ENCODE measurements at places on chromosomes 2 and 18.

DNA sequence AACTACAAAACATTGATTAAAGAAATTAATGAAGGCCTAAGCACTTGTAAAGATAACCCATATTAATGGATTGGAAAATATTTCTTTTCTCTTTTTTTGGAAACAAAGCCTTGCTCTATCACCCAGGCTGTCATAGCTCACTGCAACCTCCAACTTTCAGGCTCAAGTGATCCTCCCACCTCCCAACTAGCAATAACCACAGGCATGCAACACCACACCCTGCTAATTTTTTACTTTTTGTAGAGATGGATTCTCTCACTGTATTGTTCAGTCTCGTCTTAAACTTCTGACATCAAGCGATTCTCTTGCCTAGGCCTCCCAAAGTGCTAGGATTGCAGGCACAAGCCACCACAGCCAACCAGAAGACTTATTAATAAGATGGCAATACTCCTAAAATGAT, 73.4 kb upstream of the NDUFV2 start:
- DNase-seq = no peak

DNA sequence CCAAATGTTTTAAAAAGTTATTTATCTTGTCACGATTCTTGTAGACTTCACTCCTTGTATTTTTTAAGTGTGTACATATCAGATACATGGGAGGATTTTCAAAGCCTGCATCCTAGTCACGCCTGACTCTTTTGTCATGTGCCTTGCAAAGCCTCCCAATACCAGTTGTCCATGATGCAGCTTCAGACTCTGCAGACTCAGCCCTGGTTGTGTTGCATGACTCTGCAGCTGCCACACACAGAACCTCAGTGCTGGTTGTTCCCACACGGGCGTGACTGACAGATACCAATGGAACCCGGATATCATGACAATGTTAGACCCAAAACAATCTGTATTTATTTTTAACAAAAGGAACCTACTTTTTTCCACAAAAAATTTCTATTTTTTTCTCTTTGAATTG, 38.2 kb downstream of the TPO start:
- no peak for DNase-seq

- DNase-seq = no peak
These were observed 291.1 kb downstream of the ARHGAP15 start for GRCh38 chr2:143420313-143420712.

DNA sequence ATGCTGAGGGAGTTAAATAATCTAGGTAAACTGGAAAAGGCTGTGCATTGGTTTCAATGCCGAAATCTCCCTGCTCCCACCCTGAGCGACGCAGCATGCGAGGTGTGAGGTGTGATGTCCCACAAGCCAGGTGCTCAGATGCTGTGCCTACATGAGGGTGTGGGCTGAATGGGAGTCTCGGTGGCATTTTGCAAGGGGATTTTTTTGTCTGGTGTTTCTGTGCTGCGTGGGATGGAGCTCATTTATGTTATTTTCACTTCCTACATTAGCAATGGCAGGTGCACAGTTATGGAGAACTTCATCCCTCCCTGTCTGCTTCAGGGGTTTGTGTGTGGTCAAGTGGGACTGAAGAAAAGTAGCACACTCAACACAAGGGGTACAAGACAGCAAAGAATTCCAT, 110.2 kb upstream of the CCDC68 start:
- peak; percentile 39 for DNase-seq

GRCh38 chr18:24272229-24272525, 125.4 kb downstream of the OSBPL1A start:
- no peak for DNase-seq

DNA sequence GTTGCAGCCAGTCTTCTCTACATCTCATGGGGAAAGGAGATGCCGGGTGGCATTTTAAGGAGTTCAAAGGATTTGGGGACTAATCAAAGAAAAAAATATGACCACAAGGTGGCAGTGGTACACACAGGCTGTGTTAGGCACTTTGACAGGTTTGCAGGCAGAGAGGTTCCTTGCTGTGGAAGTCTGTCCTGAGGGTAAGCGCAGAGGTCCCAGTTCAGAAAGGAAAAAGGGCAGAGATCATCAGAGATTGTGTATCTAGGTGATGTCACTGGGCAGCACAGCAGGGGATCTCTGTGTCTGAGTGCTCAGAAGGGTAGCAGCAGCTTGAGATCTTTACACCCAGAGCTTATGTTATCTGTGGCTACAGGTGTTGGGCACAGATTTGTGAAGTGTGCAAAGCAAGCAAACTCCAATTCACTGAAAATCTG, 231.4 kb downstream of the LRRTM1 start:
- peak; percentile 5 for DNase-seq

- DNase-seq = no peak
These were observed 75.6 kb upstream of the ETAA1 start for GRCh38 chr2:67321588-67321903.

DNA sequence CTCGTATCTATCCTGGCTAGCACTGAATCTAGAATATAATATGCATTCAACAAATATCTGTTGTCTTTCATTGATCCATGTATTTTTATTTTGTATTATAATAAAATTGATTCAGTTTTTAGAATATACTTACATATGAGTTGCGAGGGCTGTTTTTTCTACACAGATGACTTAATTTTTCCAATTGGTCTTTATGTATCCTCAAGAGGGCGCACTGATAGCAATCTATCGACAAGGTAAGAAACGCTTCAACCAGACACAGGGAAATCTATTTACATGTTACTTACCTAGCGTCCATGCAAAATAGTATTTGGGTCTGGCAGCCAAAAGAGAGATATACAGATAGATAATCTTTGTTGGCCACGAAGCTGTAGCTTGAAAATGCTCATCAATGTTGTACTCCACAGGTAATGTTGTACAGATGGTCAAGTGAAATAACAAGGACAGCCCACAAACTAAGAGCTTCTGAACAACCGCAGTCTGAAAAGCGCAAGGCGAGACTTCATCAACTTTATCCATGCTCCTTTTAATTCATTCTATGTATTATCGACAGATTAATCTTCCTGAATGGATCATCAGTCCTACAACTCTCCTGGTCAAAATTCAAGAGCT, 35.5 kb upstream of the KIDINS220 start:
- peak; percentile 51 for DNase-seq

DNA sequence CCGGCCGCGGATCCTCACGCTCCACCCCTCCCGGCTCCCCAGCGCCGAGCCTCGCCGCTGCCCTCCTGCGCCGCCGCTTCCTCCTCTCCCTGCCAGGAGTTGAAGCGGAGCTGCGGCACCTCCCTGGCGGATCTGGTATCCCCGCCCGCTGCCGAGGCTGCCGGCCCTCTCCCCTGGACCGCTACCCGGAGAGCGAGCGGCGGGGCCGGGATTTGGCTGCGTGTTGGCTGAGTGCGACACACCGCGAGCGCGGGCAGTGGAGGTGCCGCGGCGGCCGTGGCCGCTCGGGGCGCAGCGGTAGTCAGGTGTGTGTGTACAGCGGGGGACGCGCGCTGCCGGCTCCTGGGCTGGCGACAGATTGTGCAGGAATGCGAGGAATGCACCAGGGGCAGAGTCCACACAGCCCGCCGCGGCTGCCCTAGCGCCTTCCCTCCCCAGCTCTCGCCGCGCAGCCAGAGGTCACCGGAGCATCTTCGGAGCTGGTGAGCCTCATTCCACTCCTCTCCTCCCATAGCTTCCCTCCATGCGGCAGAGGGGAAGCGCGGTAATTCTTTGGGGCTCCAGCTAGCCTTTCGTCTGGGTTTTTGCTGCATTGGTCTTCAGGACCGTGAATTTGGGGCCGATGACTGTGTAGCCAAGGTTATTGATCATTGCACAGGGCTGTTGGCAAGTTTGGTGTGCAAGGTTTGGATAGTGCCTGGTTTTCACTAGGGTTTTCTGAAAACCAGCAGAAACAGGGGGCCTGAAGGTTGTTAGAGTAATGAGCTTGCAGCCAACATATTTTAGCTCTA, 1.3 kb downstream of the PKP4 start:
- peak; percentile 51 for DNase-seq

- DNase-seq = no peak
These were observed 2.6 kb downstream of the CDH2 start for GRCh38 chr18:28174181-28174905.

GRCh38 chr2:45339253-45339652, 271.8 kb downstream of the SRBD1 start:
- DNase-seq = no peak

GRCh38 chr18:45957100-45957499, 10.0 kb downstream of the EPG5 start:
- DNase-seq = no peak

- no peak for DNase-seq
These were observed 117.6 kb downstream of the PMAIP1 start for GRCh38 chr18:60017371-60017770.

DNA sequence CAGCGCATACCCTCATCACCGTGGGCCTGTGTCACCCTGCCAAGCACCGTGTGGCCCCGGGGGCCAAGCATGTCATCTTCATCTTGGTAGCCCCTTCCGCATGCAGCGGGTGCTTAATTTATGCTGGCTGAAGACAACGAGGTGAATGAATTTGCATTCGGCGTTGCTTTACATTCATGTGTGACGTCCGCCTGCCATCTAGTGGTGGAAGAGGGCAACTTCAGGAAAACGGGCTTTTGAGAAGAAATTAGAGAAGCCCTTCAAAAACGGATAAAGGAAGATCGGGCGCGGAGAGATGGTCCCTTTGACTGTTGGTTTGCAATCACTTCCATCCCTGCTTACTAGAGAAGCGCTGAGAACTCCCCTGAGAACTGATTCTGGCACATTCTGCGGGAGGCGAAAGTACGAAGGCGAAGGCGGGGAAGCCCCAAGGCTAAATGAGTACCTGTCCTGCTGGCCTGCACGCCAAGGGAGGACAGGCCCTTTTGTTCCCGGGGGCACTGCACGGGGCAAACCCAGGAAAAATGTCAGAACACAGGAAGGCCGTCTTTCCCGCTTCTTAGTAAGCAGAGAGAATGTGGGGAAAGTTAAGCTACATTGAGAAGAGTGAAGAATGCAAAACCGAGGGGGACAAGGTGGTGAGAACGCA, 145.9 kb downstream of the ZNF516 start:
- DNase-seq = peak; percentile 62

DNA sequence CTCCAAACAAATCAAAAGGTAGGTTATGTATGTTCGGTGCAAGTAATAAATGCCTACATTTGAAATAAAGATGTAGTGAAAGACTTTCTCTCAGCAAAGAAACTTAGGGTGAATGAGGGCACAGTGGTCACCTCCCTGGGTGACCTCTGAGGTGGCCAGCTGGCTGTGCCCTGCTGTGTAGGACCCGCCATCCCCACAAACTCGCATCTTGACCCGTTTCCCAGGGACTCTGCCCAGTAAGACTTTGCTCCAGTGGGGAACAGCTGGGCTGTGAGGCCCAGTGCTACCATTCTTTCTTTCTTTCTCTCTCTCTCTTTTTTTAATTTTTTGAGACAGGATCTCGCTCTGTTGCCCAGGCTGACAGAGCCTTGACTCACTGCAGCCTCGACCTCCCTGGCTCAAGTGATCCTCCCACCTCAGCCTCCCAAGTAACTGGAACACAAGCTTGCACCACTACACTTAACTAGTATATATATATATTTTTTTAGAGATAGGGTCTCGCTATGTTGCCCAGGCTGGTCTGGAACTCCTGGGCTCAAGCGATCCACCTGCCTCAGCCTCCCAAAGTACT, 8.2 kb upstream of the GAREM2 start:
- no peak for DNase-seq

GRCh38 chr2:117785740-117786139, 28.8 kb upstream of the DDX18 start:
- peak; percentile 24 for DNase-seq

DNA sequence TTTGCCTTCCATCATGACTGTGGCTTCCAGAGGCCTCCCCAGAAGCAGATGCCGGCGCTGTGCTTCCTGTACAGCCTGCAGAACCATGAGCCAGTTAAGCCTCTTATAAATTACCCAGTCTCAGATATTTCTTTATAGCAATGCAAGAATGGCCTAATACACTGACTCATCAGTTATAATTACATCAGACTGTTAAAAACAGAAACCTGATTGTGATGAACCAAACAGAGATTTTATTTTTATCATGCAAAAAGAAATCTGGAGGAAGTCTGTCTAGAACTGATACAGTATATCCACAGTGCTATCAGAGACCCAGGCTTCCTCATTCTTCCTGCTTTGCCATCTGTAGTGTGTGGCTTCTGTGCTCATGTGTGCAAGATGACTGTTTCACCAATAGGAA, 93.4 kb upstream of the MEX3C start:
- DNase-seq = no peak

DNA sequence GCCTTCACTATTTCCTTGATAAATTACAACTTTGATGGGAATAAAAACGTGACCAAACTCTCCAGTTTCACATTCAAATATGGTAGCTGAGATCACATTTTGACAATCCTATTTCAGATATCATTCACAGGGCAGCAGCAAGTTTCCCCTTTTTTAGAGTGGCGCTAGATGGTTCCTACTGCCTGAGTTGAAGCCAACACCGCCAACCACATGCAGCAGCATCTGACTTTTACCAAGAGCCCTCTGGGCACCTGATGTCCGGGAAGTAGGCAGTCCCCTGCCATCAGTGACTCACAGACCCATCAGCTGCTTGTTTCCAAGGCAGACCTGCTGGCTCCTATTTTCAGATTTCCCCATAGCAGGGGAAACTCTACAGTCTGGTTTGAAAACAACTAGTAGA, 4.0 kb upstream of the MREG start:
- DNase-seq = peak; percentile 39

DNA sequence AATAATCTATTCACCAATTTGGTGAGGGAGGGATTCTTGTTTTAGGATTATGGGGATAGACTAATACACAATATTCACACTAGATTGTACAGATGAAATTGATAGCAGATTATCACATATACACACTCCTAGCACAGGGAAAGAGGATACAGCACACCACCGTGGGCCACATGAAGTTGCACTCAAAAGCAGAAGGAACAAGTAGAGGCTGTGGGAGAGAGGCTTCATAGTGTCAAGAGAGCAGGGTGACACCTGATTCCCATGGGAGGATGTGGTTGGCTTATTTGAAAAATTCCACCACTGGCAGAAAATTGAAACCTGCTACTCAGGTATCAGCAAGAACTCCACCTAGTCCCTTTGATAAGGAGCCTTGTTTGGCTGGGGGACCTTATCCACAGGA, 395.6 kb downstream of the SPAG16 start:
- DNase-seq = peak; percentile 13

DNA sequence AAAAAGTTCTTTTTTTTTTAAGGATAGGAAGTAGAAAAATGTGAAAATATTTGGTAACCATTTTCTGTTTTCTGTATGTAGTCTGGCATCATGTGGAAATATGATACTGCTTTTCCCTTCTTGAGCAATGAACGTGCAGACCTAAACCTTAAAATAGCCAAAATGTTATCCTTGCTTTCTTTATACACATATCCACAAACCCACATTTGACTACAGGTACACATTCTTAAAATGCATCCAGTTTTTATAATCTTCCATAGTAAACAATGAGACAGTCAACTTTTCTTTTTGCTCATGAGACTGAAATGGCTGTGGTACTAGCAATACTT, 90.9 kb downstream of the OSBPL6 start:
- no peak for DNase-seq

GRCh38 chr18:22813648-22814328, 119.3 kb upstream of the RBBP8 start:
- no peak for DNase-seq

DNA sequence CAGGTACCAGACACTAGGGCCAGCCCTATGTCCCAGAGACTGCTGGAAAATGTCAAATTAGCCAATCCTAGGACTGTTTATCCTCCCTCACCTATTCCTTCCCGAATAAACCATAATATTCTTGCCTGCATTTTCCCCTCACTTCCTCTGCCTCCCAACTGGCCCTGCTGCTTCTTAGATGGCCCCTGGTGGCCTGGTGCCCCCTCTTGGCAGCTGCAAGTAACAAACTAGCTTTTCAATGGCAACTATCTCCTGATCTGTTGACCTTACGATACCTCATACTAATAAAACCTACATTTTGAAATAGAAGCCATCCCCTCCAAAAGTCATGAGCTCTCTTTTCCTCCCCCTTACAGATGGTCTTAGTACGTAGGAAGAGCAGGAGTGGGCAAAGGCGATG, 132.0 kb downstream of the ALPK2 start:
- DNase-seq = peak; percentile 18

All from germinal center (tissue), 1 donor.